Hematopoietic multipotent progenitor cell treated with erythropoietin and hydrocortisone succinate and interleukin-3 and kit ligand, for 8 days (in vitro differentiated cells): ENCODE measurements at places on chromosomes 1 and 21.

GRCh38 chr1:181062836-181063428, 25.6 kb upstream of the IER5 start:
- DNase-seq: peak; percentile 19

GRCh38 chr1:181100015-181100905, 11.8 kb downstream of the IER5 start:
- no peak for DNase-seq

DNA sequence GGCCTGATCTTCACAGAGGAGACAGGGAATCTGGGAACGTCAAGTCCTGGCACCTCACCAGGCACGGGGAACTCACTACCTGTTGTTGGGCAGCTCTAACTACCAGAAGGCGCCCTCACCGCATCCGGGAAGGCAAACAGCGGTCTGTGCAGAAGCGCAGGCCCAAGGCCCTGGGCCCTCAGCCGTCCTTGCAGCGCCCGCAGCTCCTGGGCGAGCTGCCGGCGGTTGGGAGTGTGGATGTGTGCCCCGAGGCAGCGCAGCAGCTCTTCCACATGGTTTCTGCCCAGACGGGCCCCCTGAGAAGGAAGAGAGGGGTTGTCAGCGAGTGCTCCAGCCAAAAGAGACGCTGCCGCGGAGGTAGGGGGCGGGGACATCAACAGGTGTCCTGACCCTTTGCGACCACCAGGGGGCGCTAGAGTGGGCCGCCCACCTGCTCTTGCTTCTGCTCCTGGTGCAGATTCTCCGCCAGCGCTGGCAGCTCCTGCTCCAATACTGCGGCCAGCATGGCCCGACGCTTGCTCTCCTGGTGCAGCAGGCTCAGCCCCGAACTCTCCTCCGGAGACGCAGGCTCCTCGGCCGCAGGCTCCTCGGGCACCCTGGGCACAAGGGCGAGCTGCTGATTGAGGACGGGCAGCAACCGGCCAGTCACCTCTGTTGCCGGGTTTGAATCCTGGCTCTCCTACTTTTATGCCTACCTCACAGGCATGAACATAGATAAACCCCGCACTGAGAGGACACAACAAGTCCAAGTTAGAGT, 9.3 kb downstream of the MAP3K6 start:
- DNase-seq: peak; percentile 68

GRCh38 chr1:155093911-155094621, 15.4 kb downstream of the EFNA3 start:
- DNase-seq: peak; percentile 53

GRCh38 chr1:53220962-53221286, 490 bp upstream of the CZIB start:
- DNase-seq: no peak

GRCh38 chr1:239558559-239558958, 172.2 kb downstream of the CHRM3 start:
- DNase-seq: no peak

- DNase-seq: no peak
Measured at GRCh38 chr1:91891454-91891853, 5.5 kb upstream of the TGFBR3 start.

DNA sequence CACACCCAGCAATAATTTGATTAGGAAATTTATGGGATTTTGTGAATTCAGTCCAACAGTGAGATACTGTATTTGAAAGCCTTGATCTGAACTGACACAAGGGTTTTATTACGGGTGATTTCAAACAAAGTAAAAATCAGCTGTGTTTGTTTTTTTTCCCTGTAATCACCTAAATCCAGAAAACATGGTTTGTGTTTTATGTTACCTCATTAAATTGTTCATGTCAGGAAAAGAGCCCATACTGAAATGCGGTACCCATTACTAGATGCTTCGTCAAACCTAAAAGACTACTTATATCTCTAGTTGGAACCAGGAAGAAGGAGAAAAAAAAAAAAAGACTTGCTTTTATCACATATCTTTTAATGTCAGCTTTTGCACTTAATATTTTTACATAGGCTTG, 811.9 kb upstream of the RGS18 start:
- DNase-seq: no peak

GRCh38 chr1:209911746-209912145, 26.3 kb upstream of the SYT14 start:
- DNase-seq: no peak

- no peak for DNase-seq
Measured at GRCh38 chr1:10143961-10144485, 66.3 kb upstream of the KIF1B start.

DNA sequence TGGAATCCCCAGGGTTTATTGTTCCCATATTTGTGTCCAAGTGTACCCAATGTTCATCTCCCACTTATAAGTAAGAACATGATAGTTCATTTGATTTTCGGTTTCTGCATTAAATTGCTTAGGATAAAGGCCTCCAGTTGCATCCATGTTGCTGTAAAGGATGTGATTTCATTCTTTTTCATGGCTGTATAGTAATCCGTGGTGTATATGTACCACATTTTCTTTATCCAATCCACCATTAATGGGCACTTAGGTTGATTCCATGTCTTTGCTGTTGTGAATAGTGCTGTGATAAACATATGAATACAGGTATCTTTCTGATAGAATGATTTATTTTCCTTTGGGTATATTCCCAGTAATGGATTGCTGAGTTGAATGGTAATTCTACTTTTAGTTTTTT, 20.0 kb upstream of the BATF3 start:
- DNase-seq: no peak

GRCh38 chr1:61639608-61640336, 85.2 kb downstream of the TM2D1 start:
- DNase-seq: no peak

- no peak for DNase-seq
Measured at GRCh38 chr21:33259995-33260394, 6.2 kb upstream of the IL10RB start.

GRCh38 chr21:28642891-28643290, 349.8 kb downstream of the LTN1 start:
- no peak for DNase-seq

DNA sequence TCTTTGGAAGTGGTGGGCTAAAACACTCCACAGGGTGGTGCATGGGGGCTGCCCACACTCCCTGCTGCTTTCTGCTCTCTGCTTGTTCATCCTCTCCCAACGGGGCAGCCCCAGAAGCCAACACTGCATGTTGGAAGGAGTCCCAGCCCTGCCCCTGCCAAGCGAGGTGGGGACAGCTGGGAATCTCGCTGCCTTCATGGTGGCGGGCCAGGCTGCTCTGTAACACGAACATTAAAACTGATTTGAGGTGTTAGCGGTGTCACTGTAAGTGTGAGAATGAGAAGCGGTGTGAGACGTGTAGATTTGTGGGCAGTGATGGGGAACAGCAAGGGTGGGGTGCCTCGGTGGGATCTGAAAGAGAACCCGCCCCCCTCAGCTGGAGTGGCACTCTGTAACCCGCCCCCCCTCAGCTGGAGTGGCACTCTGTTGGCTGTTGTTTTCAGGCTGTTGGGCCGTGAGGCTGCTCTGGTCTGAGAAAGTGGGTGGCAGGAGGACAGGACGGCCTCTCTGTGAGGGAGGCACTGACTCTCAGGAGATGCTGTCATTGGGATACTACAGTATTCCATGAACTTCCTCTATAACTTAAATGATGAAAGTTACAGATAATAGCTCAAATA, 80.9 kb downstream of the PCBP3 start:
- DNase-seq: no peak

GRCh38 chr1:57741521-57741920, 317.7 kb upstream of the DAB1 start:
- no peak for DNase-seq

- DNase-seq: no peak
Measured at GRCh38 chr1:63665824-63666223, 72.6 kb downstream of the PGM1 start.

- no peak for DNase-seq
Measured at GRCh38 chr1:6007318-6008083, 15.3 kb upstream of the NPHP4 start.

DNA sequence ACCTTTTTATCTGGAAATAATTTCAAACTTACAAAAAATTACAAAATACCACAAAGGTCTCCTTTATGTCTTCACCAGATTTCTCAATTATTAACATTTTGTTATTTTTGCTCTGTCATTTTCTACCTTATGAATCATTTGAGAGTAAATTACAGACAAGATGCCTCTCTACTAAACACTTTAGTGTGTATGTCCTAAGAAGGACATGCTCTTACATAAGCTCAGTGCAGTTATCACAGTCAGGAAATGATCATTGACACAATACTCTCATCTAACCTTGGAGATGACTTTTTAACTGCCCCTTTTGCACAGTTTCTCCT, 378.9 kb upstream of the RUNX1 start:
- DNase-seq: no peak

DNA sequence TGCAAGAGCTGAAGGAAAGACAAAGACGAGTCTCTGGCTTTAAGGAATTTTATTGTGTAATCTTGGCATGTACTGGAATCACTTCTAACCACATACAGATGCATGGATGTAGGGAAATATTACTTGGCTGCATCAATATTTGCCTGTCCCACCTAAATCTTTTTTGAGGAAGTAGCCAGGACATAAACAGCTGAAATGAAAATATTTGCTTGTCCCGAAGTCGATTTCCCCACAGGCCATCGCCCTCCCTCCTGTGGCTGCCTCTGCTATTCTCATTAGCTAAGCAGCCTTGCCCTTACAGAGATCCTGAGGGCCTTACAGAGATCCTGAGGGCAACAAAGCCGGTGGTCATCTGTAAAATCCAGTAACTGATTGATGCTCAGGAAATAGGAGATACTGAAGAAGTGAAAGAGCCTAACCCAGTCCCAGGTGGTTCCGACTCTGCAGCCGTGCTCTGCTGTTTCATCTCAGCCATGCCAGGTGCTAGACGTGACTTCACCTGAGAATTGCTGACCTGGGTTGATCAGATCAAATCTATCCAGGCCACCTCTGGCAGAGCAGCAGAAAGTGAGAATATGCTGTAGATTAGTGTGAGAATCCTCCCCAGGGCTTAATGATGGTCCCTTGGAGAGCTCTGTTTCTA, 25.5 kb downstream of the MAN1C1 start:
- DNase-seq: no peak

- DNase-seq: no peak
Measured at GRCh38 chr1:206002871-206003801, at the start of gene RAB7B. Gene RAB7B (minus strand): TSS chr1:206003395. CDS start chr1:205994135, 9,260 bp downstream.
